HCT116 (cell line): ENCODE measurements at places on chromosomes 11 and 22. TPM values are rescaled to one million over a fixed set of nuclear protein-coding genes. Genes with fewer than 3 reads are reported as not detected.

- no peak for DNase-seq
- no peak overlapping the region for H3K4me3 ChIP-seq
- peaks cover 31% of the 10 kb centered on the region for H3K4me1 ChIP-seq
- H3K36me3 ChIP-seq, result no peaks in the 10 kb centered on the region
Observed at GRCh38 chr11:62501432-62501891, 45.1 kb downstream of the AHNAK start.

- no peak overlapping the region for H3K4me3 ChIP-seq
- DNase-seq, result no peak
- H3K36me3 ChIP-seq, result no peaks in the 10 kb centered on the region
- no peak overlapping the region for H3K27ac ChIP-seq
- H3K27me3 ChIP-seq, result no peaks in the 10 kb centered on the region
Observed at GRCh38 chr11:105078283-105078682, 33.1 kb upstream of the CARD16 start.

DNA sequence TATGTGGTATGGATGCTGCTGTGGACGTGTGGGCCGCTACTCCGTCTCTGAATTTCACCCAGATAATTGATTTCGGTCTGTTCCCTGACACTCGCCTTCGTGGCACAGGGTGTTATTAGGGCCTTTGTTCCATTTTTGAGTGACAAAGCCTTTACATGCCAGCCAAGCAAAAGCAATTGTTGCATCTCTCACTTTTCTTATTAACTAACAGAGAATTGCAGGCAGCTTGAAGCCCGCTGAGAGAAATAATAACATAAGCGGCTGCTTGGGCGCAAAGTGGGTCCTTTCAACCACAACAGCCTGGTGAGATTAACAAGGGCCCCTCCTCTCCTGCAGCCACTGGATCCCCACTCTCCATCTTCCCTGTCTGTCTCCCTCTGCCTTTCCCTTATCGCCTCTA lies 449.4 kb downstream of the NTM start:
- no peak overlapping the region for H3K27ac ChIP-seq
- DNase-seq, result no peak
- H3K27me3 ChIP-seq, result no peaks in the 10 kb centered on the region

- DNase-seq, result no peak
- H3K36me3 ChIP-seq, result no peaks in the 10 kb centered on the region
- no peak overlapping the region for H3K27ac ChIP-seq
- H3K4me3 ChIP-seq, result no peak overlapping the region
- 0 out of 2 replicates have a peak, but pooled peaks cover 6% of the 10 kb centered on the region for H3K27me3 ChIP-seq
Observed at GRCh38 chr22:44247923-44248892, 64.5 kb downstream of the SHISAL1 start.

GRCh38 chr22:19086896-19087295 lies 35.3 kb downstream of the DGCR2 start:
- H3K27me3 ChIP-seq, result no peaks in the 10 kb centered on the region
- peak overlapping the region; percentile 87 for H3K27ac ChIP-seq
- no peaks in the 10 kb centered on the region for H3K36me3 ChIP-seq
- peaks cover 31% of the 10 kb centered on the region for H3K4me1 ChIP-seq

GRCh38 chr22:47153854-47154525 lies 391.5 kb downstream of the TBC1D22A start:
- no peak for DNase-seq
- peaks cover 10% of the 10 kb centered on the region for H3K4me1 ChIP-seq
- H3K4me3 ChIP-seq, result no peak overlapping the region
- no peaks in the 10 kb centered on the region for H3K36me3 ChIP-seq

DNA sequence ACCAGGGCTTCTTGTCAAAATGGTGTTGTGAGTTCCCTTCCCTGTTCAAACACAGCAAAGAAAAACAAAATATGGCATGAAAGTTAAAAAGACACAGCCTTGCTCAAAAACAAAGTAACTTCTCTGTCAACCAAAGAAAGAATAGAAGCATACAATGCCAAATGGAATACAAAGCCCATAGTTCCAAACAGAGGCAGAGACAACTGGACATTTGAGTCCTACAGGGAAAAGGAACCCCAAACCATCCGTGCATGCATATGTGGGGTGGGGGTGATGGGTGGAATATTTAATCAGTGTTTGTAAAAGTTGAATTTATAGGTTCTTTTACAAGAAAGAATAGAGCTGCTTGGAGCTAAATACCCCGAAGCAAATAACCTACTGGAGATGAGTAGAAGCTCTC lies 218.7 kb downstream of the FAM76B start:
- no peaks in the 10 kb centered on the region for H3K36me3 ChIP-seq
- peaks cover 5% of the 10 kb centered on the region; the same call in 1 of the 2 replicates for H3K27me3 ChIP-seq
- no peak overlapping the region for H3K4me3 ChIP-seq
- H3K4me1 ChIP-seq, result no peaks in the 10 kb centered on the region
- no peak overlapping the region for H3K27ac ChIP-seq

GRCh38 chr11:120925944-120926343 lies 98.0 kb upstream of the TBCEL start:
- H3K27me3 ChIP-seq, result no peaks in the 10 kb centered on the region
- H3K27ac ChIP-seq, result no peak overlapping the region
- no peak overlapping the region for H3K4me3 ChIP-seq
- no peak for DNase-seq

DNA sequence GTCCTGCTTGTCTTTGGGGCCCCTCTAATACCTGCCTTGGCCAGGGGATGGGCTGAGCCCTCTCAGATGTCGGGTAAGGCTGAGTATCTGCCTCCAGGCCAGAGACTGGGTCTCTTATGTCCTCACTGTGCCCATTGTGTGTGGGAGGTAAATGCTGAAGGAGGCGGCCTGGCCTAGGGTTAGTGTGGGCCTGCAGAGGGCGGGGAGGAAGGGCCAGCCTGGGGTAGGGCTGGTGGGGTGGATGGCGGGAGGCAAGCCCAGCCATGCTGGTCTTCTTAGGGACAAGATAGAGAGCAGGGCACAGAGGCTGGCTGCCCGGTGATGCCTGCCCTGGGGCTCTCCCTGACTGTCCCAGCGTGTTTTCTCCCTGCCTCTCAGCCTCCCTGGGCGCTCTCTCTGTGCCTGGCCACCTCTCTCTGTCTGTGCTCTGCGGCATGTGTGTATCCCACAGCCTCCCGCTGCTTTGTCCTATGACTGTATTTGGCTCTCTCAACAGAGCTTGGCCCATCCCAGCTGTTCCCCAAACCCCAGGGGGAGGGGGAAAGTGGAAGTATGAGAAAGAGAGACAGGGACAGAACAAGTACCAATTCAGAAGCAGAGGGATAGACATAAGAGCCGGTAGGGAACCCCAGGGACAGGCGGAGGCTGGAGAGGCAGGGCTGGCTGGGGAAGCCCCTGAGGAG lies 57.0 kb downstream of the PDE2A start:
- DNase-seq, result no peak
- H3K27me3 ChIP-seq, result peaks cover 32% of the 10 kb centered on the region
- no peaks in the 10 kb centered on the region for H3K36me3 ChIP-seq
- H3K4me1 ChIP-seq, result no peaks in the 10 kb centered on the region
- H3K27ac ChIP-seq, result no peak overlapping the region

DNA sequence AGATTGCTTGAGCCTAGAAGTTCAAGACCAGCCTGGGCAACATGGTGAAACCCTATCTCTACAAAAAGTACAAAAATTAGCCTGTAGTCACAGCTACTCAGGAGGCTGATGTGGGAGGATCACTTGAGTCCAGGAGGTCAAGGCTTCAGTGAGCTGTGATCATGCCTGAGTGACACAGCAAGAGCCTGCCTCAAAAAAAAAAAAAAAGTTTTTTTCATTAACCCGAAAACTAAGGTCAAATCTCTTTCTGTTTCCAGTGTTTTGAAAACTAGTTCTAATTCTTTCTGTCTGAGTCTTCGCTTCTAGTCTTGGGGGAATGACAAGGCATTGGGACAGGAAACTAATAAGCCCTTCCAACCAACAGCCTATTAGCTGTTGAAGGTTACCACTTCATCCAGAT lies 57.6 kb downstream of the LIF start:
- H3K27me3 ChIP-seq, result no peaks in the 10 kb centered on the region
- H3K27ac ChIP-seq, result no peak overlapping the region
- no peak overlapping the region for H3K4me3 ChIP-seq
- DNase-seq, result no peak
- peaks cover 20% of the 10 kb centered on the region; the same call in 1 of the 2 replicates for H3K4me1 ChIP-seq
- H3K36me3 ChIP-seq, result no peaks in the 10 kb centered on the region

GRCh38 chr11:104623518-104623917 lies 274.7 kb downstream of the CASP12 start:
- H3K4me3 ChIP-seq, result no peak overlapping the region
- DNase-seq, result no peak
- no peaks in the 10 kb centered on the region for H3K27me3 ChIP-seq
- no peak overlapping the region for H3K27ac ChIP-seq

GRCh38 chr11:98561252-98561651 lies 459.5 kb upstream of the CNTN5 start:
- H3K36me3 ChIP-seq, result no peaks in the 10 kb centered on the region
- no peak overlapping the region for H3K4me3 ChIP-seq
- H3K27ac ChIP-seq, result no peak overlapping the region
- H3K4me1 ChIP-seq, result no peaks in the 10 kb centered on the region
- H3K27me3 ChIP-seq, result no peaks in the 10 kb centered on the region

DNA sequence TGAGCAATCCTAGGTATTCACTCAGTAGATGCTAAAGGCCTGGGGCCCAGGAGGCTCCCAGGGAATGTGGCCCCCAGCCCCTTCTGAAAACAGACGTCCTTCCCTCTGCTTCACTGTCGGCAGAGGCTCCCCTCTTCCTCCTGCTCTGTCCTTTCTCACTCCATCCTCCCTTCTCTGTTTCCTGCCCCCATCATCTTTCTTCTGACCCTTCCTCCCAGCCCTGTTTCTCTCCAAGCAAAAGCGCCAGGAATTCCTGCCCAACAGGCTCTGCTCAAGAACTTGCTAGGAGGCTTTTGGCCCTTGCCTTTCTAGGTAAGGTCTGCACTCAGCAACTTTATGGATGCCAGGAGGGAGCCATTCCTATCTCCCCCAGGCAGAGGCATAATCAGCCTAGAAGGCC lies 300.5 kb downstream of the NTM start:
- no peaks in the 10 kb centered on the region for H3K4me1 ChIP-seq
- H3K27me3 ChIP-seq, result no peaks in the 10 kb centered on the region
- no peak overlapping the region for H3K4me3 ChIP-seq
- DNase-seq, result no peak
- H3K27ac ChIP-seq, result no peak overlapping the region

DNA sequence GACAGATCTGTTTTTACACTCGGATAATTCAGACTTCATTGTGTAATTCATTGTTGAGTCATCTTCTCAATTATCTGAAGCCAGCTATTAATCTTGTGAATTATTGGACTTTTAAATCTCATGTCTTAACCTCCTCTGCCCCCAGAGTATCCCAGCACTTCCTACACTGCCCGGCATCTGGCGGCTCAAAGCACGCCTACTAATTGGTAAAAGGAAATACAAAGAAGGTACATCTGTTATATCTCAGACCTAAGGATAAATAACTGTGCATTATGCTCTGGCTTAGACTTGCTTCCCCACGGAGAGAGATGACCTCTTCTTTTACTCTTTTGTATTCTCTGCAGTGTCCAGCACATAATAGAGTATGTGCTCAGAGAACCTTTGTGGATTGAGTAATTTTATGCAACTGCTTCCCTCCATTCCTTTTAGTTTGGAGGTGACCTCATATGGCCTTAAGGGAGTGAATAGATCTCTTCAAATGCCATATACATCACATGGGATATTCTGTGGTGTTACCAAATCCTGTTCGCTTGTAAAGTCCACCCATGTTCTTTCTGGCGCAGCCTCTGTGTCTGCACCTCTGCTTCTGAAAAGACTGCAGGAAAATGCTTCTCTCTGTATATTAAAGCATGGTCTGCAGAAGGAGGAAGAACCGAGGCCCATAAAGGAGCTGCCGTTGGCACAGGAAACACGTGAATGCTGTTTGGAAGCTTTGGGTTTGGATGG lies 125.6 kb upstream of the SORL1-AS1 start:
- H3K27ac ChIP-seq, result no peak overlapping the region
- no peak for DNase-seq
- H3K4me1 ChIP-seq, result no peaks in the 10 kb centered on the region
- no peaks in the 10 kb centered on the region for H3K36me3 ChIP-seq

DNA sequence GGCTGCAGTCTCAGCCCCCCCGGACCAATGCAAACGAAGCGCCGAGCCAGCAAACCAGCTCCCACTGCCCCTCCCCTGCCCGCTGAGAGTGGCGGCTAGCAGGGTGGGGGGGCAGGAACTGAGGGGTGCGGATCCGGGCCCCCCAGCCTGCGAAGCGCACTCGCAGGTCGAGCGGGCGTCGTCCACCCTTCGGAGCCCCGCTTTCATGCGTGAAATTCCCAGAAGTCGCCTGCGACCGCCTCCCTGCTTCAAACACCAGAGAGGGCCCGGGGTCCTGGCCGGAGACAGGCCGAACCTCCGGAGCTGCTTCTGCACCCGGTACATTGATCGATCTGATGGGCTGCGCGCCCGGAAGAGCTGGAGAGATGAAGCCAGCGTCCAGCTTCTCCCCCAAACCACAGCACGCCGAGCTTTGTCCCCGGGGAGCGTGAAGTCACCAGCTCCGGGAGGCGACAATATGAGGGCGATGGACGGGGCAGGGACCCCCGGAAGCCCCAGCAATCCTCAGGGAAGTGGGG lies 646 bp upstream of the PATZ1 start:
- H3K27me3 ChIP-seq, result no peaks in the 10 kb centered on the region
- peak overlapping the region; percentile 89 for H3K27ac ChIP-seq
- peak overlapping the region; percentile 80 for H3K4me3 ChIP-seq
- H3K4me1 ChIP-seq, result peaks cover 47% of the 10 kb centered on the region
- H3K36me3 ChIP-seq, result peaks cover 2% of the 10 kb centered on the region

DNA sequence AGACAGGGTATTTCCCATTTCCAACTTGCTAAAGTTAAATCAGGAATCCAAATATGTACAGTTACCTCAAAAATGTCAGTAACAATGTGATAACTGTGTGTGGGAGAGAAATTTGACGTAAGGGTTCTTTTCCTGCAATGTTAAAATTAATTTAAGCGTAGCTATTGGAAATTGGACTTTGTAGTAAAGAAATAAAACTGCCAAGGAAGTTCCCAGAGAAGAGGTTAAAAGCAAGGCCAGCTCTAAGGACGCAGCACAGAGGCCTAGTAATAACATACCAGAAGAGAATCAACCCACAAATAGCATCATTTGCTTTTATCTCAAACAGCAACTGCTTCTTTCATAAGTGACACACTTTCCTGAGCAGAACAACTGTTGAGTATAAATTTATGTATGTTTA lies 36.8 kb upstream of the GRIA4 start:
- H3K27me3 ChIP-seq, result no peaks in the 10 kb centered on the region
- no peak overlapping the region for H3K4me3 ChIP-seq
- no peaks in the 10 kb centered on the region for H3K4me1 ChIP-seq
- no peak for DNase-seq
- no peak overlapping the region for H3K27ac ChIP-seq
- H3K36me3 ChIP-seq, result no peaks in the 10 kb centered on the region

- H3K27me3 ChIP-seq, result peaks cover 15% of the 10 kb centered on the region; the same call in 1 of the 2 replicates
- no peak overlapping the region for H3K4me3 ChIP-seq
- no peak overlapping the region for H3K27ac ChIP-seq
- H3K36me3 ChIP-seq, result no peaks in the 10 kb centered on the region
Observed at GRCh38 chr11:134757633-134758032, 345.6 kb upstream of the B3GAT1 start.

The CLDN25 gene
- total RNA-seq, result not detected

The LRRC74B gene
- total RNA-seq, result not detected

The IL18BP gene
- 9.8 TPM for total RNA-seq

The UPK2 gene
- total RNA-seq, result 0.42 TPM

The C11orf21 gene
- total RNA-seq, result not detected

The CACNA1I gene
- total RNA-seq, result 0.15 TPM

The IL17REL gene
- total RNA-seq, result not detected

The ADAMTS8 gene
- 0.07 TPM for total RNA-seq

The GDPD4 gene
- not detected for total RNA-seq
